ENCODE measurements at places on chromosomes 3 and 15. TPM values are rescaled to one million over a fixed set of nuclear protein-coding genes. Genes with fewer than 3 reads are reported as not detected.
A peak's percentile ranks its signal among the peaks of the same experiment; 100 is the strongest.

- no peak for DNase-seq
These were observed 42.0 kb downstream of the GSK3B start for GRCh38 chr3:120052225-120052624.

GRCh38 chr3:168117059-168117458 lies 21.3 kb upstream of the GOLIM4 start:
- peak; percentile 64 for DNase-seq

DNA sequence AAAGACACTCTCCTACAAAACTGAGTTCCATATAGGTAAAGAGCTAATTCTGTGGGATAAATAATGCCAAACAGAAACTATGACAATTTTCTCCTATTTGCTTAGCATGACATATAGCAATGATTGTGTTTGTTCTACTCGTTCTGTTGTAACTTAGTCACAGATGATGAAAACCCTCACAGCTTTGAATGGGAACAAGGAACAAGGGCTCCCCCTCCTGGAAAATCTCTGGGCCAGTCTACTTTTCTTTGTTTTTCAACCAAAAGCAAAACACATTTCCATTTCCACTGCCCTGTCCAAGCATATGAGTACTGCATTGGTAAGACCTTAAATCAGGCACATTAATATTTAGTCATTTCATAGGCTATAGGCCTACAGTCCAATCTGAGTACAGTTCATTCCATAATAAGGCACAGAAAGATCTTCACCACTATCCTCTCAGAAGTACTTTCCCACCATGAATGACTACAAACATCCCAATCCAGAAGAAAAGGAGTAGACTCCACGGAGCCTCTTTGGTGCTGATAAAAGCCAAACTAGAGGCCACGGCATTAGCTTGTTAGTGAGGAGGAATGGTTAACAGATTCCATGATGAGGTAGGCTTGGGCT lies 67.1 kb downstream of the ATP8B4 start:
- DNase-seq, result peak; percentile 77

DNA sequence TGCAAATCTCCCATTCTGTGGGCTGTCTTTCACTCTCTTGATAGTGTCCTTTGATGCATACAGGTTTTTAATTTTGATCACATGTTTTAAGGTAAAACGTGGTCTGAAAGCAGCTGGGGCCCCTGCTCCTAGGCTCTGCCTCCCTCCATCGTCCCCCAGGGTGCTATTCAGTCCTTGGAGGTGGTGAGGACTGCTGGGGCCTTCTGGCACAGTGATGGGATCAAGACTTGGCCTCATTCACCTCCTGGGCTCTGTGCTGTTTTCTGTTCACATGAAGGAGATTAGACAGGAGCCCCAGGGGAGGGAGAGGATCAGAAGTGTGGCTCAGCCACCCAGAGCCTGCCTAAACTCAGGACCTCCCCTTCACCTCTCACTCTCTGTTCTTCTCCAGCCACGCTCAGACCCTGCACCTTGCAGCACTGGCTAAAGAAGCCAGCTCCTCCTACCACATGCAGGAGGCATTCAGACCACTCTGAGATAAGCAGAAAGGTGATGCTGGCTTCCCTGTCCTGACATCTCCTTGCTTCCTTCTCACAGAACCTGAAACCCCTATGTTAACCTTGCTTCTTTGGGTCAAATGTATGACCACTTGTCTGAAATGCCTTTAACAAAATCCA lies 43.9 kb downstream of the PAQR5 start:
- DNase-seq, result no peak

GRCh38 chr3:184591789-184592188 lies 30.2 kb downstream of the EPHB3 start:
- DNase-seq, result no peak

GOLGA8S gene
- total RNA-seq, result not detected

PARP9 gene
- 192 TPM for total RNA-seq

Data from M059J (cell line).